Activated T-cell treated with anti-CD3 and anti-CD28 coated beads for 24 hours (primary cell): ENCODE measurements at places on chromosomes 6 and 20.

GRCh38 chr6:36700831-36701230, 3.2 kb downstream of the RAB44 start:
- DNase-seq, result no peak

DNA sequence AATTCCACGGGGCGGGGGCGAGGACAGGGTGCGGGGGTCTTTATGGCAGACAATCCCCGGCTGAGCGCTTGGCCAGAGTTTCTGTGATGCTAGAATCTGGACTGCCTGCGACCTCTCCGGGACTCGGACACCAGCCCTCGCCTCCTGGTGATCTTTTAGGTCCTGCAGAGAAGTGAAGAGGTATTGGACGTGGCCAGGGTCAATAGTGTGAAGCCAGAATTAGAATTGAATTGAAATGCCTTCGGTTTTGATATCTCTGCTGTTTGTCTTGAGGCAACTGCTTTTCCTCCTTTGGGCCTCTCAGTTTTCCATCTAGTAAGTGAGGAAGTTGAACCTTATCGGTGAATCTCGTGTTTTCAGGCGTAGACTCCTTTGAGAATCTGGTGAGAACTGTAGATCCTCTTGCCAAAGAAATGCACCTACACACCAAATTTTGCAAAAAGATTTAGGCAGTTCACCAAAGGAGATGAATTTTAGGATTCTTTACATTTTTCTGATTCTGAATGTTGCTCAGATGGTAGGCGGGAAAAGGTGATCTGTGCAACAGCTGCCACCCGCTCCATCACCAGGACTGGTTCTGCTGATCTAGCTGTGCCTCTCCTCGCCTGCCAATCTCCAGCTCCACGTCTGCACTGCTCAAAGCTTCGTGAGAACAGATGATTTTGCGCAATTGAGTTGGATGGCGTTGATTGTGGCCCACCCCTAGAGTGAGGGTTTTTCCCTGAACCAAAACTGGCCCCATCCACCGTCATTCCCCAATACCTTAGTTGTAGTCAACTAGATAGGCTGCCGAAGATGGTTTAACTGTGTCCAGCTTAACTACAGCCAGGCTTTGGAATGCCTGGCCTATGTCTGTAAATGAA, 837 bp upstream of the OSER1 start:
- DNase-seq, result no peak

- DNase-seq, result no peak
Measured at GRCh38 chr6:147789430-147789947, 281.0 kb downstream of the SAMD5 start.

- DNase-seq, result no peak
Measured at GRCh38 chr6:75222261-75222660, 16.4 kb upstream of the COL12A1 start.

GRCh38 chr6:12419631-12420272, 129.6 kb downstream of the EDN1 start:
- no peak for DNase-seq

GRCh38 chr20:56181583-56181982, 66.9 kb upstream of the MC3R start:
- no peak for DNase-seq

GRCh38 chr20:46559001-46559400, 8.5 kb upstream of the OCSTAMP start:
- DNase-seq, result no peak

DNA sequence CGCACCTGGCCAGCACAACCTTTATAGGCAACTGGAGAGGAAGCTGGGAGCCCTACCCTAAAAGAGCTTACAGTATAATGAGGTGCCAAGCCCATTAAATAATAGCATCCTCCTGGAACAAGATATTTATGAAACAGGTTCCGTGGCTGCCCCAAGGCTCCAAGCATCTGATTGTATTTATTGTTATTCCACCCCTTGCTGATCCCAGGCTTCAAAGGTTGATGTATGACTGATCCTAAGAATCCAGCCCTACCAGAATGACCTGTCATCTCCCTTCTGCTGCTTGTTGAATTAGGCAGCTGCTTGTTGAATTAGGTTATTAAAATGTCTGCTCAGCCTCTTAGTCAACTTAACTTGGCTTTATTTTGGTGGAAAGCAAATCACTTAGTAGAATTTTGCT, 35.2 kb upstream of the SASH1 start:
- no peak for DNase-seq

GRCh38 chr20:33914919-33915318, 78.8 kb upstream of the RALY start:
- DNase-seq, result peak; percentile 16

- no peak for DNase-seq
Measured at GRCh38 chr20:61731363-61732181, 334.1 kb downstream of the TAF4 start.

DNA sequence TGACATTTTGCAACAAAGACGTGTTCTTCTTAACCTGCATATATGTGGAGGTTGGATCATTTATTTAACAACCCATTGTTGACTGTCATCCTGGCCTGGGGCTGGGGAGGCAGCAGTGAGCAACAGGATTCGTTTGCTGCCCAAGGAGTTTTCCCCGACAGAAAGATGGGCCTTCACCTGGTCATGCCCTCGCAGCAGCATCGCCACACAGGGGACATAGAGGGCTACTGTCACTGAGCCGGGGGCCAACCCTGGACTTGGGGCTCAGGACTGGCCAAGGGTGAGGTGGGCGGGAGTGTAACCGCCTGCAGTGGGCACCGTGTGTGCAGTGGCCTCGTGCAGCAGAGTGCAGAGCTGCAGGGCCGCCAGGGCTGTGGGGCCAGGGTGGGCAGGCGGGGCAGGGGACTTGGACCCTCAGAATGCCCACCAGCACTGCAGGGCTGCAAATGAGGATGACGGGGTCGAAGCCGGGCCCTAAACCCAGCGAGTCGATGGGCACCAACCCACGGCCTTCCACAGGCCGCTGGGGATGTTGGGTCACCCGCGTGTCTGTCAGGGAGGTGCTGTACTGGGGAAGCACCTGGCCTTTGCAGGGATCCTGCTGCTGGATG, 11.8 kb downstream of the DUSP22 start:
- no peak for DNase-seq

- no peak for DNase-seq
Measured at GRCh38 chr6:5813625-5814027, 193.1 kb downstream of the NRN1 start.

DNA sequence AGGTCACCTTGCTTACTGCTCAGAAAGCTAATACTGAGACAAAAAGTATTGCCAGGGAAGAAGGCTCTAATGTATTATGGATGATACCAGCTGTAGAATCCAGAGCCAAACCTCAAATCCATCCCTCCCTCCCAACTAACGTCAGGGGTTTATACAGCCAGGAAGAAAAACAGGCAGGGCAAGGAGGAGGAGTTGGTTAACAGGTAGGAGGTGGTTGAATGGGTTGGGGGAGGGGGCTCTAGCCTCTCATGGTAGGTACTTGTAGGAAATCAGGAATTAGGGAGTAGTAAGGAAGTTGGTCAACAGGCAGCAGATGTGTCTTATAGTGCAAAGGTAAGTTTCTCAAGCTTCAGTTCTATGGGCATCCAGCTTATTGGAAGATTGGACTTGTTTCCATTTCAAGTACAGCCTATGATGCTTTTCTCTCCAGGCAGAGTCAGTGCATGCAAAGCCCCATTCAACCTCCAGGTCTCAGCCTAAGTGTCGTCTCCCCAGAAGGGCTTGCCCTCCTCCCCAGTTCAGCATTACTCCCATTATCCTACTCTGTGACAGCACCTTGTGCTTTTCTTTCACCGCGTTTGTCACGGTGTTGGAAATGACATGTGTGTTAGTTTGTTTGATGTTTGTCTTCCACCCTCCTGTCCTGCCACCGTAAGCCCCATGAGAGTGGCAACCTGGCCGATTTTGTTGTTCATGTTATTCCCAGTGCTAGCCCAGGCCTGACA, 38.1 kb downstream of the PNLDC1 start:
- no peak for DNase-seq

- DNase-seq, result no peak
Measured at GRCh38 chr6:112799889-112800288, 452.8 kb downstream of the RFPL4B start.

DNA sequence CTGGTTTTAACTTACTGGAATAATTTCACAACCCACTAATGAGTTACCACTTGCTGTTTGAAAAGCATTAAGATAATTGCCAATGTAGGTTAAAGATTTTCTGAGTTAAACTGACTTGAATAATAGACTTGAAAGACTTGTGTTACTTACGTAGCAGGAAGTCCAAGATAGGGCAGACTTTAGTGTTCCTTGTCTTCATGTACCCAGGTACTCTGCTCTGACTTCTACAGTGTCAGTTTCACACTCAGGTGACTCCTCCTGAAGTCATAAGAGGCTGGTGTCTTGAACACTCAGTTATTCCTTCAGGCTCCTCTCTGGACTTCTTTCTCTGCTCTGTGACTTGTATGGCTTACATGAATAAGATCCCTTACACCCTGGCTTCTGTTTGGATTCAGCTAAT, 76.3 kb upstream of the SGK1 start:
- no peak for DNase-seq

- DNase-seq, result no peak
Measured at GRCh38 chr6:80094017-80094416, 12.5 kb upstream of the BCKDHB start.

- DNase-seq, result no peak
Measured at GRCh38 chr6:161696801-161697200, 422.9 kb upstream of the AGPAT4 start.

DNA sequence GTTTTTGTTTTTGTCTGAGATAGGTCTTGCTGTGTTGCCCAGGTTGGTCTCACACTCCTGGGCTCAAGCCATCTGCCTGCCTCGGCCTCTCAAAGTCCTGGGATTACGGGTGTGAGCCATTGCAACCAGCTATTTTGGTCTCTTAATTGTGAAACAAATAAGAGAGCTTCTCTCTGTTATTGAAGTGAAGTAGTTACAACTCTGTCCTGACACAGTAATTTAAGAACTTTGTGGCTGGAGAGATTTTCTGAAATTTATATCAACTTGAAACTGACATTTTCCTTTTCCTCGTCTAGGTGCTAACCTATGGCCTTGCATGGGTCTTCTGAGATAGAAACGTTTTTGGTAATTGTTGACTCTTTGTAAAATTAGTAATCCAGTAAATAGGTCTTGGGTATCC, 122.1 kb upstream of the DOK5 start:
- DNase-seq, result no peak

GRCh38 chr6:138404666-138405337, 779 bp downstream of the HEBP2 start:
- no peak for DNase-seq

DNA sequence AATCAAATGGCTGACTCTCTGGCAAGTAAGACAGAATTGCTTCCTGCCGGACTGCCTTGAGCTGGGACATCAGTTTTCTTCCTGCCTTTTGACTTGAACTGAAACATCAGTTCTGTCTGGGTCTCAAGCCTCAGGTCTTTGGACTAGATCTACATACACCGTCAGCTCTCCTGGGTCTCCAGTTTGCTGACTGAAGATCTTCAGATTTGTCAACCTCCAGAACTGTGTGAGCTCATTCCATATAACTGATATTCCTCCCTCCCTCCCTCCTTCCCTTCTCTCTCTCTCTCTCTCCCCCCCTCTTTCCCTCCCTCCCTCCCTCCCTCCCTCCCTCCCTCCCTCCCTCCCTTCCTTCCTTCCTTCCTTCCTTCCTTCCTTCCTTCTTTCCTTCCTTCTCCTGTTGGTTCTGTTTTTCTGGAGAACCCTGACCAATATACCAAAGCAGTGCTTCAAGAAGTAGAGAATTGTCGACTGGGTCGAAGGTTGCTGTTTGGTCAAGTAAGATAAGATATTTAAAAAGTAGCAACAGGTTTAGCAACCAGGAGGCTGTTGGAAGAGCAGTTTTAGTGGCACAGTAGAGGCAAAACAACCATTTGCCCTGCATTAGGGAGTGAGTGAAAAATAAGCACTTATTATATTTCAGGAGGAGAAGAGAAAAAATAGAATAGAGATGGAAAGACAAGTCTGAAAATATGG, 33.1 kb upstream of the CMTR1 start:
- no peak for DNase-seq

DNA sequence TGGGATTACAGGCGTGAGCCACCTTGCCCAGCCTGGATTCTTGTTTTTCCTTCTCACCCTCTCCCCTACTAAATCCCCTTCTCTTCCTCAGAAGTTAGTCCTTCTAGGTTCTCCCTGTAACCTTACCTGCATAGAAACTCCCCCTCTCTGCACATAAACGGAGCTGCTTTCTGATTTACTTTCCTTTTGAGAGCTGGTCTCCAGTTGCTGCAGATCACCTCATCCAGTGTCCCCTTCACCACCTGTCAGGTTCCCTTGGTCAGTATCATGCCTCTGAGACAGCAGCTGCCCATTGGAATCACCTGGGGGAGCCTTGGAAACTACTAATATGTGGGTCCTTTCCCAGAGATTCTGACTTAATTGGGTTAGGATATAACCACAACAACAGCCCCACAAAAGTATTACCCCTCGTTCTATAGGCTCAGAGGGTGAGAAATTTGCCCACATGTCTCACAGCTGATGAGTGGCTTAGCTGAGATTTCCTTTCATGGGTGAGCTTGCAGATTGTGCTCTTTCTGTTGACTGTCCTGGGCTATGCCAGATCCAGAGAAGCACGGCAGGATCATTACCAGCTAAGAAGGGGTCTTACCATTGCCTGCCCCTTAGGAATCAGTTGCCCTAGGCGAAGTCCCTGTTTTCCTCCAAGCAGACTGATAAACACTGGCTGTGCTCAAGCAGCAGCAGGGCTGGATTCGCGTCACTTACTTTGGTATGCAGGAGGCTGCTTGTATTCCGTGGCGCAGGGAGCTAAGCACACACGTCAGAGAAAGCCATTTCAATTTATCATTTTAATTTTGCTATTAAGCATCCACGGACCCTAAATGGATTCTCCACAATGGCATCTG, 51.3 kb downstream of the AKAP12 start:
- no peak for DNase-seq

GRCh38 chr6:14212020-14212419, 94.4 kb downstream of the CD83 start:
- DNase-seq, result no peak

GRCh38 chr20:37228082-37228481, 33.5 kb downstream of the GHRH start:
- no peak for DNase-seq

- DNase-seq, result no peak
Measured at GRCh38 chr6:44856479-44856878, 469.0 kb downstream of the CDC5L start.

GRCh38 chr20:44838521-44838920, 28.2 kb upstream of the RIMS4 start:
- no peak for DNase-seq
